ENCODE measurements at places on chromosomes 11 and 22. TPM values are rescaled to one million over a fixed set of nuclear protein-coding genes. Genes with fewer than 3 reads are reported as not detected.
A peak's percentile ranks its signal among the peaks of the same experiment; 100 is the strongest.

The CDC45 gene
- polyA plus RNA-seq = 3.7 TPM

The MS4A2 gene
- polyA plus RNA-seq = not detected

The IL18 gene
- 5.1 TPM for polyA plus RNA-seq

The BARX2 gene
- polyA plus RNA-seq = 0.77 TPM

The PYGM gene
- polyA plus RNA-seq = 5.7 TPM

The C11orf91 gene
- not detected for polyA plus RNA-seq

The POU2F3 gene
- not detected for polyA plus RNA-seq

The CLDN5 gene
- 9.9 TPM for polyA plus RNA-seq

The INSC gene
- not detected for polyA plus RNA-seq

GRCh38 chr11:16924826-16925560 lies 89.2 kb downstream of the PLEKHA7 start:
- peak; percentile 89 for DNase-seq

DNA sequence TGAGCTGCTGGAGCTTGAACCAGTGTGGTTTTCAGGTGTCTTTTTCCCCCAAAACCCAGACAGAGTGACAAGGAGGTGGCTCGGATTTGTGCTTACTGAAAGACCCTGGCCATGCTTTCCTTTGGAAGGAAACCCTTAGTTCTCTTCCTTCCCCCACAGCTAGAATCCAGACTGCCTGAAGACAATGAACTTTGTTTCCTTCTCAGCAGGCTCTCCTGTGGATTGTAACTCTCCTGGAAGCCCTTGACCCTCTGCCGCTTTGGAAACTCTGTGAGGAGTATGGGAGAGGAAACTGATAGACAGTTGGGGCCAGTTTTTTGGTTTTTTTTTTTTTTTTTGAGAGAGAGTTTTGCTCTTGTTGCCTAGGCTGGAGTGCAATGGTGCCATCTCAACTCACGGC lies 62.1 kb upstream of the SESN3 start:
- no peak for DNase-seq

GRCh38 chr11:12375720-12376119 lies 1.7 kb upstream of the PARVA start:
- no peak for DNase-seq

DNA sequence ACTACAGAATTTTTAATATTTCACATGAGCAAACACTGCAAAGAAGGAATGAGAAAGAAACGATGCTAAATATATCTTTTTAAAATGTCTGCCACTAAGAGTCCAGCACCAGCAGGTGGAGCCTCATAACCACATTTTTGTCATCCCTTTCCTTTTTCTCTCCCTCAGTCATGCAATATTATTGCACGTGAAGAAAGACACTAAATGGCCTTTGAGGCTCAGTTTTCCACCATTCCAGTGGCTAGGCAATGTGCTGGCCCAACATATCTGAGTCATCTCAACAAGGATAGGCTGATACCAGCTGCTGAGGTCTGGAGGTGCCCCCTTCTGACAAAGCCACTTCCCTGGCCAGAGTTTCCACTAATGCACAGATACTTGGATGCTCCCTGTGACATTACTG lies 1.8 kb downstream of the ALKBH8 start:
- peak; percentile 63 for DNase-seq

GRCh38 chr11:44203270-44204043 lies 106.5 kb downstream of the ALX4 start:
- no peak for DNase-seq

- no peak for DNase-seq
These were observed 105.4 kb downstream of the BCR start for GRCh38 chr22:23285734-23286133.

- no peak for DNase-seq
These were observed 249.1 kb downstream of the TTC28 start for GRCh38 chr22:28430466-28431025.

DNA sequence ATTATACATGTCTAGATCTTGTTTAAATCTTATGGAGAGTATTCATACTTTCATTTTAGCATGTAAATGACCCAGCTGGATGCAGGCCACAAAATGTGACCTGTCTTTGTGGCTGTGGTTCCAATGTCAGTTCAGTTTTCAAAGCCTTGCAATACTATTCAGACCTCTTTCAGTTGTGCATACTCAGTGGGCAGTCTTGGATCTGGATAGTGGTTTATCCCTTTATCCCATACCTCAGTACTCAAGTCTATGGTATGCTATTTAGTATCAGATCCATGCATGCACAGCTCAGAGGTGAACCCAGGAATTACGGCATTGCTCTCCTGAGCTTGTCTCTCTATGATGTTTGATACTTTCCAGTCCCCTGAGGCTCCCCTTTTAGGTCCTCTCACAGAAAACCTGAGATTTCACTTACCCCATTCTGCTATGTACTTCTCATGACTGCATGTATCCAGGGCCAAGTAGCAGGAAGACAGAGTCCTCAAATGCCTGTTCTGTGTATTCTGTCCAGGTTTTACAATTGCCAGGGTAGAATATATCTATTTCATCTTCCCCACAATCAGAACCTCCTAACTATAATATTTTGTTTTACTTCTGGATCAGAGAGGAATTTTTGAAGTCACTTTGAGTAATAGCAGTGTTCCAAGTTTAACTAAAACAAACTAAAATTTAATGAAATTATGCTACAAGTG lies 6.9 kb upstream of the P4HA3 start:
- no peak for DNase-seq

- DNase-seq = no peak
These were observed 26.1 kb downstream of the MRTFA start for GRCh38 chr22:40610329-40610850.

DNA sequence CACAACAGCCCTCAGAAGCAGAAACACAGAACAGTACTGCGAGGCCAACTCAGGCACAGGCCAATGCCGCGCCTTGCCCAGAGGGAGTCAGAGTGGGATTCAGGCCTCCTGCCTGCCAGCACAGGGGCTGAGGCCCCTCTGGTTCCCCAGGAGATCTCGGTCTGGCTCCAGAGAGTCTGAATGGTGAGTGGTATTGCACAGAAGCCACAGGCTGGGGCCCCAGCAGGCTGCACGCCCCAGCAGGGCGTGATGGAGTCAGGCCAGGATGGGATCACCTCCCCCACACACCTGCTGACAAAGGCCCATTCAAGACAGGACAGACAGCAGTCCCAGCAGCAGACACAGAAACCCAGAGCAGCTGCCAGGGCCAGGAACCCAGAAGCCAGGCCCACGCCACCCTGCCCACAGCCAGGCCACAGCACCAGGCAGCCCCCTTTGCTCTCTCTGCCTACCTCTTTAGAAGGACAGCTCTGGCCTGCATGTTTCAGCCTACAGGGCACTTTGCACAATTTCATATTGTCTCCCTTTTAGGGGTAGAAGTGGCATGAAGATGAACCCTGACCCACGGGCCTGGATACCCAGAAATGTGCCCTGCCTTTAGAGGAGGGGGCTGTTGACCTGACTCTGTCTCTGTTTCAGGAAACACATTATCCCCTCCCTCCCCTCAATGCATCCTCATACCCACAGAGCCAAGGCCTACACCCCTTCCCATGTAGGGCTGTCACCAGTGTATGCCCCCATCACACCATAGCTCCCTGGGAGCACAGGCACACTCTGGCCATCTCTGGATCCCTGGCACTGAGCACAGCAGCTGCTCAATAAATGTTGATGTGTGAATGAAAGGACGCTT lies 6.1 kb downstream of the FXYD6 start:
- DNase-seq = peak; percentile 53

All from hepatocyte (in vitro differentiated cells).